ENCODE measurements at places on chromosomes 11 and 22.
A peak's percentile ranks its signal among the peaks of the same experiment; 100 is the strongest.

GRCh38 chr22:36860017-36860416 lies 789 bp upstream of the NCF4 start:
- no peak for DNase-seq

DNA sequence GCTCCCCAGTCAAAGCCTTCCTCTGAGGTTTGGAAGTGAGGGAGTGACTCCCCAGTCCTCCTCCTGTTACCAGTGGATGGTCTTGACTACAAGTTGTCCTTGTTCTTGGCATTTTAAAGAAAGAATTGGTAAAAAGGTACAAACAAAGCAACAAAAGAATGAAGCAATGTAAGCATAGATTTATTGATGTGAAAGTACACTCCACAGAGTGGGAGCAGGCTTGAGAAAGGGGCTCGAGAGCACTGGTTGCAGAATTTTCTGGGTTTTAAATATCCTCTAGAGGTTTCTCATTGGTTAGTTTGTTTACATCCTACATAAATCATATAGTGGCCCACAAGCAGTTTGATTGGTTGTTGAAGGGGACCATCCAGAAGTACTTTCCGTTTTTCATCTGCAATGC lies 22.7 kb upstream of the GLYATL1 start:
- DNase-seq, result no peak

DNA sequence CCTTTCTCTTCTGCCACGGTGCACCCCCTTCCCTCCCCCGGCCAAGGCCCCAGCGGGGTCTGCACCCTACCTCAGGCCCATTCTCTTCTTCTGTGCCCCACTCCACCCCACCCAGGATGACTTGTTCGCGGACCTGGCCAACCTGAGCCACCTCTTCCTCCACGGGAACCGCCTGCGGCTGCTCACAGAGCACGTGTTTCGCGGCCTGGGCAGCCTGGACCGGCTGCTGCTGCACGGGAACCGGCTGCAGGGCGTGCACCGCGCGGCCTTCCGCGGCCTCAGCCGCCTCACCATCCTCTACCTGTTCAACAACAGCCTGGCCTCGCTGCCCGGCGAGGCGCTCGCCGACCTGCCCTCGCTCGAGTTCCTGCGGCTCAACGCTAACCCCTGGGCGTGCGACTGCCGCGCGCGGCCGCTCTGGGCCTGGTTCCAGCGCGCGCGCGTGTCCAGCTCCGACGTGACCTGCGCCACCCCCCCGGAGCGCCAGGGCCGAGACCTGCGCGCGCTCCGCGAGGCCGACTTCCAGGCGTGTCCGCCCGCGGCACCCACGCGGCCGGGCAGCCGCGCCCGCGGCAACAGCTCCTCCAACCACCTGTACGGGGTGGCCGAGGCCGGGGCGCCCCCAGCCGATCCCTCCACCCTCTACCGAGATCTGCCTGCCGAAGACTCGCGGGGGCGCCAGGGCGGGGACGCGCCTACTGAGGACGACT lies 15.9 kb downstream of the RTN4RL2 start:
- DNase-seq, result peak; percentile 95

GRCh38 chr11:69656536-69657455 lies 15.8 kb downstream of the CCND1 start:
- DNase-seq, result no peak

GRCh38 chr11:75792997-75793800 lies 21.8 kb upstream of the UVRAG start:
- no peak for DNase-seq

GRCh38 chr22:19108807-19109197 lies 13.4 kb downstream of the DGCR2 start:
- no peak for DNase-seq

GRCh38 chr11:66976028-66976467 lies 944 bp downstream of the C11orf86 start:
- DNase-seq, result peak; percentile 91

DNA sequence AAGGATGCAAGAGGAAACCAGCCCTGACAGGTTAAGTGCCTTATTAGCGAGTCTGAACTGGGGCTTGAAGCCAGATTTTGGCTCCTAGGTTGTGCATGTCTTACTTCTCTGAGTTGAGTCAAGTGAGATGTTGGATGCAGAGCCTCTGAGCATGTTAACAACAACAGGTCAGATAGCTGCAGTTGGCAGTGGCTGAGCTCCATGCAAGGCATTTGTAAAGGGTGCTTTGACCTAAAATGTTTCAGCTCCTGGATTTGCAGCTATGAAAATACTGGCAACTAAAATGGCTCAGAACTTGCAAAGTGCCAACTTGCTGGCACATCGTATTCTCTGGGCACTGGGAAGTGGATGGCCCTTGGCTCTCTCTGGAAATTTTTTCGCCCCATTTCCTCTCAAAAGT lies 16.4 kb upstream of the CSRP3 start:
- no peak for DNase-seq

- no peak for DNase-seq
These were observed 11.1 kb upstream of the LDLRAD3 start for GRCh38 chr11:35932681-35933319.

GRCh38 chr11:107956543-107956942 lies 28.3 kb downstream of the RAB39A start:
- DNase-seq, result no peak

- no peak for DNase-seq
These were observed 482.0 kb downstream of the KCNA4 start for GRCh38 chr11:29534836-29535235.

- no peak for DNase-seq
These were observed 1.3 kb upstream of the RFPL2 start for GRCh38 chr22:32205974-32206773.

DNA sequence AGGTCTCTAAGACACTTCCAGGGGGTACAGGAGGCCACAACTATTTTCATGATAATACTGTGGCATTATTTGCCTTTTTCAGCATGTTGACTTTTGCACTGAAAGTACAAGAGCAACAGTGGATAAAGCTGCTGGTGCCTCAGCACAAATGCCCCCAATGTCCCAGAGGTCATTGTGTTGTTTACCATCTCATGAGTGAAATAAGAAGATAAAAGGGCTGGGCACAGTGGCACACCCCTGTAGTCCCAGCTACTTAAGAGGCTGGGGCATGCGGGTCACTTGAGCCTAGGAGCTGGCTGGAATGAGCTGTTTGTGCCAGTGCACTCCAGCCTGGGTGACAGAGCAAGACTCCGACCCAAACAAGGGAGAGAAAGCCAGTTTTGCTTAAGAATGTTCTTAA lies 72.6 kb upstream of the RAB1B start:
- DNase-seq, result no peak

DNA sequence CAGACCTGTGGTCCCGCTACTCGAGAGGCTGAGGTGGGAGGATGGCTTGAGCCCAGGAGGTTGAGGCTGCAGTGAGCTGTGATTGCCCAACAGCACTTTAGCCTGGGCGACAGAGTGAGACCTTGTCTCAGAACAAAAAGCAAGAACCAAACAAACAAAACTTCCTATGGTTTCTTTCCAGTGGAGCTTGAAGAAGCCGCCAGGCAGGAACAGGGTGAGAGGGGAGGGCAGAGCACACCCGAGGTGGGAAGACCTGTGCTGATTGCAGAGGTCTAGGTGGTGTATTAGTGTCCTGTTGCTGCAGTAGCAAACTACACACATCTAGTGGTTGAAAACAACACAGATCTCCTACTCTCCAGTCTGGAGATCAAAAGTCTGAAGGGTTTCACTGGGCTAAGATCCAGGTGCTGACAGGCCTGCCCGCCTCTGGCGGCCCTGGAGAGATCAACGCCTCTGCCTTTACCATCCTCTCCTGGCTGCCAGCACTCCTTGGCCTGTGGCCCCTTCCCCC lies 10.5 kb downstream of the ARHGEF17 start:
- DNase-seq, result no peak

DNA sequence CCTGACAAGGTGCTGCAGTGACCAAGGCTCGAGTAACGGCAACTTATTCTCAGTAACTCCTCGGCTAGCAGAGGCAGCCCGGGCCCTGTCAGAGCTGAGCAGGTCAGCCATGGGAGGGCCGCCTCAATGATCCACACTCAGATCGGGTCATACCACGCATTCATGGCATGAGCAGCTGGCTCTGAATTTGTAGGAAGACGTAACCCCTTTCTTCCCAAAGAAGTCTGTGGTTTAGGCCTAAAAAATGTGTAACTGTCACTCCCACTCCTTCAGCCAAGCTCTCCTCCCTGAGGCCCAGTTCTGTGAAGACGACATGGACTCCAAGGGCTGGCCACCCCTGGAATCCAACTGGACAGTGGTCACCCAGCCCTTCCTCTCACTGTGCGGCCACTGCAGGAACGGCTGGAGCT lies 30.0 kb downstream of the PPP2R1B start:
- no peak for DNase-seq

DNA sequence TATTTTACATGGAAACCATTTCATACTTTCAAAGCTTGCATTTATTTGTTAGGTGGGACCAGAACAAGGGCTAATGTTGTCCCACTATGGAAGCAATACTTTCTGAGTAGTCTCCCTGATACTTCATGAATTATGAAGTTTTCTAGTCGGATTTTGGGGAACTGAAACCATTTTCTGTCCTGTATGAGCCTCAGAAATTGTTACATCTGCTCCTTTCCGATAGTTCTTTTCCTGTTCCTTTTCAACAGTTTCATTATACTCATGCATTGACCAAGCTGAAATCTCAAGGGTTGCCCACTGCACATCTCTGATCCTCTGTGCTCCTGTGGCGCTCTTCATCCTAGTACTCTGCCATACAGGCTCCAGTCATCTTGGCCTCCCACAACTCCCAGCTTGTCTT lies 31.5 kb upstream of the GLYATL1 start:
- no peak for DNase-seq
